ENCODE measurements at places on chromosomes 7 and 10. TPM values are rescaled to one million over a fixed set of nuclear protein-coding genes. Genes with fewer than 3 reads are reported as not detected.
A peak's percentile ranks its signal among the peaks of the same experiment; 100 is the strongest.

Gene CUBN
- 0.09 TPM for polyA plus RNA-seq

Gene LRRN3
- polyA plus RNA-seq, result 241 TPM

Gene OLAH
- not detected for polyA plus RNA-seq

DNA sequence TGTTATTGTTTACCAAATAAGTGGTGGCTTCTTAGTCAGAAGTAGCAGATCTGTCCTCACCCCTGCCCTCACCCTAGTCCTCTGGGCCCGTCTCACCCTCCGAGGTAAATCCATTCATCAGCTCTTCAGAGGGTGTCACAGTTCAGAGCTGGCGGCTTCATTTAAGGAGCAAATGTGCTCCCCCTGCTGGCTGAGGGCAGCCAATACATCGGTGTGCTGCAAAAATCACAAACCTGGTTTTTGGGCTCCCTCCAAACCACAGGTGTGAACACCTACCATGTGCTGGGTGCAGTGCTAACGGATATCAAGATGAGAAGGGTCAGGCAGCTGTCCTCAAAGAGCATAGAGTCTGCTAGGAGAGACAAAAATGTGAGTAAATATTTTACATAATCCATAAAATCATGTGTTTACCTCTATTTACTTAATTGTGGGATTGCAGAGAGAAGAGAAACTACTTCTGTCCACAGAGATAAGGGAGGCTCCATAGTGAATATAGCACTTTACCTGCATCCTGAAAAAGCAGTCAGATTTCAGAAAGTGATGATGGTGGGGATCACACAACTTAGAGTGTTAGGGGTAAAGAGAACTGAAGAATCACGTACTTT is 15.5 kb upstream of the CRTAC1 start:
- peak; percentile 47 for DNase-seq

- no peak for DNase-seq
These were observed 1.8 kb downstream of the SEMA3C start for GRCh38 chr7:80916770-80917741.

- no peak for DNase-seq
These were observed 57.2 kb upstream of the VIPR2 start for GRCh38 chr7:159201722-159202330.

GRCh38 chr7:84102213-84102612 is 92.4 kb downstream of the SEMA3A start:
- DNase-seq, result no peak

- no peak for DNase-seq
These were observed 578.9 kb upstream of the SEMA3D start for GRCh38 chr7:85765698-85766298.

All from naive thymus-derived CD8-positive, alpha-beta T cell (primary cell).